ENCODE measurements at places on chromosomes 5 and 9.

DNA sequence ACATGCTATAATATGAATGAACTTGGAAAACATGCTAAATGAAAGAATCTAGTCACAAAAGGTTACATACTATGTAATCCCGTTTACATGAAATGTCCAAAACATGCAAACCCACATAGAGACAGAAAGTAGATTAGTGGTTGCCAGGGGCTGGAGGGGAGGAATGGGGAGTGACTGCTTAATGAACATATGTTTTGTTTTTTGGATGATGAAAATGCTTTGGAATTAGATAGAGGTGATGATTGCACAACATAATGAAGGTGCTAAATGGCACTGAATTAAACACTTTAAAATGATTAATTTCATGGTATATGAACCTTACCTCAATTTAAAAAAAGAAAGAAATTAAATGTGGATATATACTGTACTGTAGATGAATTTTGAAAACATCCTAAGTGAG lies 17.6 kb upstream of the NDFIP1 start:
- DNase-seq, result no peak

DNA sequence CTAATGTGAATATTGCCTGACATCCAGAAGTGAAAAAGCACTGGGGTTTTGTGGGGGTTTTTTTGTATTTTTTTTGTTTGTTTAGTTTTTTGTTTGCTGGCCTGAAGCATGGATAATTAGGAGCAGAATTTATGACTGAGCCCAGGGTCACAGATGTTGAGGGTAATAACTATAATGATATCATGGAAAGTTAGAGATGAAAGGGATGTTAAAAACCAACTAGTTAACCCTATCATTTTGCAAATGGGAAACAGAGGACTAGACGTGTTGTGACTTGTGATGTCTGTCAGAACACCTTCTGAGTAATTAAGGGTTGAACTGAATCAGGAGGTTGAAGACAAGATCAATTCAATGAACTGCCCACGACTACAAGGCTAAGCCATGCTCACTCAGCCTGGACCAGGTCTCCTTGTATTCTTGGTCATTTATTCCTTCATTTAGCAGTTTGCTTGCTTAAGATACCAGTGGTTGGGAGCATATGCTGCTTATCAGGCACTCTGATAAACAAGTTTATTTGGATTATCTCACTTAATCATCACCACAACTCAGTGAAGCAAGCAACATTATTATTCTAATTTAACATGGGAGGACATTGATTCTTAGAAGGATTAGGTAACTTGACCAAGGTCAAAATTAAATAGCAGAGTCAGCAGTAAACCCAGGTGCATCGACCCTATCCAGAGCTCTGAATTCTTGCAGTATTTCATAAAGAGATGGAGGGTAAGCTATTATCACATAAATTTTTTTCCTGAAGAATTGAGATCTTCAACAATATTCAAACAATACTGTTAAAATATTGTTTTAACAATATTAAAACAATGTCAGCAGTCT lies 75.7 kb upstream of the PIK3R1 start:
- no peak for DNase-seq

- DNase-seq, result no peak
These were observed 373.7 kb downstream of the ARL15 start for GRCh38 chr5:53936481-53937352.

- no peak for DNase-seq
These were observed 19.4 kb upstream of the RFK start for GRCh38 chr9:76413658-76414057.

DNA sequence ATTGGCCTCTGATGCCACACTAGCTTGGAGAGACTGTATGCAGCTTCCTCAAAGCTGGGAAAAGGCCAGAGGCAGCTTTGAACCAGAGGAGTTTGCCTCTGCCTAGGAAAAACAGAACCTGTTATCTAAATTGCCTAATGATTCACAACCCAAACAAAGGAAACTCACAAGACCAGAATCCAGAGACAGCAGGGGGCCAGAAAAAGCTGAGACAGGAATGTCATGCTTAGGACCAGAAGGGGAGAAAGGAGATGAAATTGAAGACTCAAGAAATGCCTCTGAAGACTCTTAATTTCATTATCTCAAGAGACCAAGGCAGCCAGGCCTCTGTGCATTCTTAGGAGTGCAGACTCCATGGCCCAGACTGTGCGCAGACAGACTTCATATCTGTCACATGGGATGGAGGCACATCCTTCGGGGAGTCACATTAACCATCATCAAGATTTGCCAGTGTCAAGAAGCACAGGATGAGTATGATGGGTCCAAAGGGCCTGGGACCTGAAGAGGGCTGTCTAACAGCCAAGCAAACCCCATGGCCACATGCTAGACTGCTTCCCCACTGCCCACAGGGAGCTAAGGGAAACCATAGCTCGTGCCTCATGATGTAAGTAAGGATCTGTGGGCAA lies 57.3 kb downstream of the ARSB start:
- peak; percentile 98 for DNase-seq

GRCh38 chr5:148909040-148909439 lies 82.6 kb downstream of the ADRB2 start:
- DNase-seq, result peak; percentile 77

DNA sequence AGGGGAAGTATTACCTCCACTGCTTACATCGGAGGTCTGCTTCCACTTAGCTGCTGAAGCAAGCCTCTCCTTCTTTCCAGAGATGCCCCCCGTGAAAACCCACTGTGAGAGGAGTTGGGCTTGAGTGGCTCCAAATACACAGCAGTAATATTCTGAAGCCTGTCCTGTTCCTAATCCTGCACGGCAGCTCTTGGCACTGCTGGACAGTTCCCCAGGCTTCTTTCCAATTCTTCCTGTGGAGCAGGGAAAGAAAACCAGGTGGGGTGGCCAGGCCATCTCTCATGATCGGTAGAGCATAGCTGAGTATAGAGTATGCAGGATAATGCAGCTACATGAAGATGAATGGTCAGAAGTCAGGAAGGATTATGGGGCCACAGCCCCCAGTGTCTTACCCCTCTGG lies 335.3 kb downstream of the MARCHF11 start:
- no peak for DNase-seq

- no peak for DNase-seq
These were observed 103.1 kb downstream of the BNC2 start for GRCh38 chr9:16767366-16767765.

DNA sequence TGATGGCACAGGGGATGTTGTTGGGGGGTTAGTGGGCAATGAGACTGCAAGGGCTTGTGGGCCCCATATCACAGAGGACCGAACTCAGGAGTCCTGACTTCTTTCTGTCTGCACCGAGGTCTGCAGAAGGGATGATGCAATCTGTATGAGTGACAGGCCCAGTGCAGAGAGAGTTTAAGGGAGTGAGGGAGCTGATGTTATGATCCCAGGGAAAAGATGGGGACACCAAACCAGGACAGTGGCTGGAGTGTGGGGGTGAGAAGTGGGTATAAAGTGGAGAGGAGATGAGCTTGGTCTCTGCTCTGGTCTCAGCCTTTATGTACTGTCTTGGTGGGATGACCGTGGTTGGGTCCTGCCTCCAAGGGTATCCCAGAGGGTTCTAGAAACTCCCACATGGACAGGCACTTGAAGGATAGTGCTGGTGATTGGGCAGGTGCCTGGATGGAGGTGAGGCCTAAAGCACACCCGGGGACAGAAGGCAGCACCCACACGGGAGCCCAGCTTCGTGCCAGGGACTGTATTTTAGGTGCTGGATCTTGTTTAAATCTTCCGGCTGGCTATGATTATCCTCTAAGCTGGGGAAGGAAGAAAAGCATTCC lies 21.9 kb downstream of the GSN start:
- no peak for DNase-seq

Data from fibroblast of skin of back (primary cell).